ENCODE measurements at places on chromosomes 3 and 15. TPM values are rescaled to one million over a fixed set of nuclear protein-coding genes. Genes with fewer than 3 reads are reported as not detected.

DNA sequence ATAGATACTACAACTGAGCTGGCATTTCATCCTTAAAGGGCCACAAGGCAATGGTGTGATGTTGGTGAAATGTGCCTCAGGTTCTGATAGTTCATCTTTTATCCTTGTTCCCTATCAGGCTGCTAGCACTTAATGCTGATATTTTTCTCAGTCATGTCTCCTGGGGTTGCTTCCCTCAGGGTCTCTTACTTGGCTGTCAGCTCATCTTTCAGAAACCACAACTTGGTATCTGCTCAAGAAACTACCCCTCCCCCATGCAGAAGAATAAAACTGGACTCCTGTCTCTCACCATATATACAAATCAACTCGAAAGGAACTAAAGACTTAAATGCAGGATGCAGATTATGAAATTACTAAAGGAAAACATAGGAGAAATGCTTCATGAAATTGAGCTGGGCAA lies 308.1 kb downstream of the CHST2 start:
- DNase-seq: no peak

The DUOXA1 gene
- total RNA-seq: not detected

GRCh38 chr3:110494728-110495127 lies 576.9 kb upstream of the NECTIN3 start:
- DNase-seq: no peak

DNA sequence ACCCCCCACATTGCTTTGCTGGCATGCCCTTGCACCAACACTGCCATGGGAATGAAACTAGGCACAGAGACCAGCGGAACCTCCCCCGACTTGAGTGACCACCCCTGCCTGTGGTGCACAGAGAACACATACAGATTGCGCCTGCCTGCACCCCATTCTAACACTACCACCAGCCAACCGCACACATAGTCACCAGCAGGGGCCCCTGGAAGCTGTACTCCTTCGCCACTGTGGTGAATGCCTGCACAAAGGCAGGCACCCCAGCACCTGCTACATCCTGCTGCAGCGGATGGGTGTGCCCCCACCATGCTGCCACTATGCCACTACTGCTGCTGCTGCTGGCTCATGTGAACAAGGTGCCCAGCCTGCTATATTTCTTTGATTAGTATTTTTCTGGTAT lies 27.4 kb upstream of the DNAAF4 start:
- DNase-seq: peak; percentile 44

GRCh38 chr3:156527060-156527459 lies 27.9 kb downstream of the SSR3 start:
- no peak for DNase-seq

- DNase-seq: no peak
Observed at GRCh38 chr3:143283432-143284128, 164.0 kb downstream of the CHST2 start.

- DNase-seq: no peak
Observed at GRCh38 chr3:45748068-45748467, 48.3 kb downstream of the SLC6A20 start.

The GOLGA8S gene
- total RNA-seq: 0.09 TPM

The PLA2G4D gene
- not detected for total RNA-seq

GRCh38 chr15:81336568-81336967 lies 12.6 kb upstream of the STARD5 start:
- peak; percentile 69 for DNase-seq

The GABRR3 gene
- not detected for total RNA-seq

- DNase-seq: no peak
Observed at GRCh38 chr15:74278207-74278606, 42.1 kb downstream of the CCDC33 start.

DNA sequence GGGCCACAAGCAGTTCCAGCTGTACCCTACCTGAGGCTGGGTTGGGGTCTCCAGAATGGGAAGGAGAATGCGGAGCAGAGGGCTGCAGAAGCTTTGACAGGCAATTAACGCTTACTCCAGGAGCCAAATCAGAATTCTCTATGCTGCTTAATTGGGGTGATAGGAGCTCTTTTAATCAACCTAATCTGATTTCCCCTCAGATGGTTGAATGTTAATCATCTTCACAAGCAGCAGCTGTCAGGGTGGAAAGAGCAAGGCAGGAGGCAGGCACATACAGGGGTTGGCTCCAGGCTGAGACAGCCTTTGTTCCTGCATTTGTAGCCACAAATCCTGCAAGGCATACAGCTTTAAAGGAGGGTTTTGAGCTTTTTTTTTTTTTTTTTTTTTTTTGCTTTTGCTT lies 2.6 kb downstream of the CILP start:
- no peak for DNase-seq

GRCh38 chr3:186683979-186684378 lies 18.2 kb downstream of the HRG start:
- no peak for DNase-seq

GRCh38 chr3:150251187-150252062 lies 156.7 kb upstream of the TSC22D2 start:
- no peak for DNase-seq

- no peak for DNase-seq
Observed at GRCh38 chr3:58021072-58021959, 13.1 kb downstream of the FLNB start.

The NR1I2 gene
- not detected for total RNA-seq

DNA sequence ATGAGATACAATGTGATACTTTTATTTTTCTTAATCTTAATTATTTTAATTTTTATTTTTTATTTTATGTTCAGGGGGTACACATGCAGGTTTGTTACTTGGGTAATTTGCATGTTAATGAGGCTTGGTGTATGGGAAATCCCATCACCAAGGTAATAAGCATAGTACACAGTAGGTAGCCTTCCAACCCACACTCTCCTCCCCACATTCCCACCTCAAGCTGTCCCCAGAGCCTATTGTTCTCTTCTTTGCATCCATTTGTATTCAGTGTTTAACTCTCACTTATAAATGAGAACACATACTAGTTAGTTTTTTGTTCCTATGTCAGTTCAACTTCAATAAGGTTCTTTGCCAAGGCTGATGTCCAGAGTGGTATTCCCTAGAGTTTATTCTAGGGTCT lies 1375.4 kb downstream of the NSUN3 start:
- DNase-seq: no peak

DNA sequence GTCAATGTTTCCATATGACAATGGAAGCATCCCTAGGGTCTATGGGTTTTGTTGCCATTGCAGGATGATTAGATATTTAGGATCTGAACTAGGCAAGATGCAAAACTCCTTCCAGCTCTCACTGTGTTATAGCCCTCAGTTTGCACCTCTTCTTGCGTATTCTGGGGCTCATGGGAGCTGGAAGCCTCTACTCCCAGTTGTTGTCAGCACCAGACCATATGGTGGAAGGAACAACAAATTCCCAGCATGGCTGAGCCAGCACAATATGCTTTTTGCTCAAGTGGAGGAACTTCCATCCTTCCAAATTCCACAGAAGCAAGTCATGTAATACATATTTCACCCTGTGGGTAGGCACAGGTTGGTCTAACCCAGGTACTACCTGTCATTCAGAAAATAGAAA lies 18.5 kb upstream of the CTXND1 start:
- DNase-seq: no peak

The IL20RB gene
- total RNA-seq: 3.1 TPM

The ACKR4 gene
- total RNA-seq: 3.8 TPM

The TP63 gene
- total RNA-seq: 1.1 TPM

DNA sequence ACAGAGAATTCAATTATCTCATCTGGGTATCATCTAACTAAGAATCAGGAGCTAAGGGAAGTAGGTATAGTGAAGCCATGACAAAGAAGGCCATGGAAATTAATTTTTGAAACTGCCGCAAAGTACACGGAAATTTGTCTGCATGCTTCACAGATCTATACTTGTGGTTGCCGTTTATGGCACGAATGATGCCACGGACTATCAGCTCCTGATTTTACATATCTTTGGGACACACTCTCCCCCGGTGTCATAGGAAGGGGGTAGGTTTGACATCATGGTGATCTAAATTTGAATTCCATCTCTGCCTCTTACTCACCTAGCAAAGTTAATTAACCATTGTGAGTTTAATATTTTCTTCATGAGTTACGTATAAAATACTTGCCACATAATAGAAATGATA lies 14.0 kb downstream of the ARPP21 start:
- DNase-seq: no peak

The CNTN6 gene
- not detected for total RNA-seq

- no peak for DNase-seq
Observed at GRCh38 chr3:125443923-125444322, 68.8 kb upstream of the ZNF148 start.

All from OCI-LY7 (cell line).